ENCODE measurements at places on chromosomes 13 and 19.

DNA sequence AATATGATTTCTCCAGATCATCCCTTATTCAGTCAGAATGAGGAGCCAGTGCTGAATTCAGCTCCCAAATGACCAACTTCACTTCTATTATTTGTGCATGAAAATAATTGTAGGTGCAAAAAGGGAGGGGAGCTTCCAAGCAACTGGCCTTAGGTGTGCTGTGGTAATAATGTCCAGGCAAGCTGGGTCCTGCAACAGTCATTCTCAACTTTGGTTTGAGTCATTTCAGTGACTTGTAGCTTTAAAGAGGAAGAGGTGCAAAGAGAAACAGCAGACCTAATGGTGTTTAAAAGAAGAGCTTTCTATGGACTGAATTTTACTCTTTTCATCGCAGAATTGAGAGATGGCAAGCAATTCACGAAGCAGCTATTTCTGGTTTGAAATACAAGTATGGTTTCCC lies 29.2 kb upstream of the FGF9 start:
- no peak for DNase-seq

DNA sequence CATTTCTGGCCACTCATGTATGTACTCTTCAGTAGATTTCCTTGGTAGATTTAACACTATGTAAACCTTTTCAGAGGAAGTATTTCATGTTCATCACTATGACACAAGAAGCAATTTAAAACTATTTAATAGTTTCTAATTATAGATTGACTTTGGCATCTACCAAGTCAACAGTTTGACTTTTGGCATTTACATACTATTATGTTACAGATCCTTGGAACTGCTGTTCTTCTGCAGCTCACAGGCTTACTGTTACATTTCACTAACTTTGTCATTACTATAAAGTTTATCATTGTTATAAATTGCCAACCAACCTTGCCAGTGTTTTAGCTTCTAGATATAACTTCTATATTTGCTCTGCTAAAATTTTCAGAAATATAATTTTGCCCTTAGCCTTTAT lies 18.7 kb downstream of the SUPT20H start:
- no peak for DNase-seq

DNA sequence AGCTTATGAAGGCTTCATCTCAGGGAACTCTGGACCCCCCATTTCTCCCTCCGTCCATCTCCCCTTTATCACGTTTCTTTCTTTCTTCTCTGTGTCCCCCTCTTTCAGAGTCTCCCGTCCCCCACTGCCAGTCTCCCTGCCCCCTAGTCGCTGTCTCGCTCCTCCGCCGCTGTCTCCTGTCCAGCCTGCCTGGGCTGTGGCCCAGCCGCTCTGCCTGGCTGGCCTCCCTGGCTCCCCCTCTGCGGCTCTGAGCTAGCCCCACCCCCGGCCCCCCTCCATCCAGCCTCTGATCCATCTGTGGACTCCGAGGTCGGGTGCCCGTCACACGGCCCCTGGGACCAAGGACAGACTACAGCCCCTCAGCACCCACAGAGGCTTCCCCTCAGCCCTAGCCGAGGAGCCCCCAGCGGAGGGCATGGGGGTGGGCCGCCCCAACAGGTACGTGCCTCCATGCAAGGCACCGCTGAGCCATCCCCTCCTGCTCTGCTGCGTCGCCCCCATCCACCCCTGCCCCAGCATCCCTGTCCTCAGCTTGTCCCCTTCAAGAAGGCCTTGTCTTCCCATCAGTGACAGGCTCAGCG lies 1.1 kb upstream of the KCNJ14 start:
- DNase-seq, result no peak

DNA sequence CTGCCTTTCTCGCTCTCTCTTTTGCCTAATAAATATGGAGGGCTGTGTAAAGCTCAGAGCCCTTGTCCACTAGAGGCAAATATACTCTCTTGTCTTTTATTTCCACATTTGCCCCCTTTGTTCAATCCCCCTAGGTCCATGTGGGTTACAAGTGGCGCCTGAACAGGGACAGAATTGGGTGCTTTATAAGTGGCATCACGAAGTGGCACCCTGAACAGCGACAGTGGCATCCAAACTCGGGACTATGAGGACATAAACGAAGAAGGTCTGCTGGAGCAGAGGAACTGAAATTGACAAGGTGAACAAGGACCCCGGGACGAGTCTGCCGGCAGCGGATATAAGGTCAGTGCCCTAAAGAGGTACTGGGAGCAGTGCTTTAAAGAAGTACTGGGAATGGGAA lies 4.3 kb upstream of the ZNF610 start:
- no peak for DNase-seq

GRCh38 chr19:41924151-41925145 lies 3.8 kb downstream of the ERFL start:
- no peak for DNase-seq

GRCh38 chr19:5130371-5131030 lies 161.6 kb downstream of the KDM4B start:
- peak; percentile 20 for DNase-seq

DNA sequence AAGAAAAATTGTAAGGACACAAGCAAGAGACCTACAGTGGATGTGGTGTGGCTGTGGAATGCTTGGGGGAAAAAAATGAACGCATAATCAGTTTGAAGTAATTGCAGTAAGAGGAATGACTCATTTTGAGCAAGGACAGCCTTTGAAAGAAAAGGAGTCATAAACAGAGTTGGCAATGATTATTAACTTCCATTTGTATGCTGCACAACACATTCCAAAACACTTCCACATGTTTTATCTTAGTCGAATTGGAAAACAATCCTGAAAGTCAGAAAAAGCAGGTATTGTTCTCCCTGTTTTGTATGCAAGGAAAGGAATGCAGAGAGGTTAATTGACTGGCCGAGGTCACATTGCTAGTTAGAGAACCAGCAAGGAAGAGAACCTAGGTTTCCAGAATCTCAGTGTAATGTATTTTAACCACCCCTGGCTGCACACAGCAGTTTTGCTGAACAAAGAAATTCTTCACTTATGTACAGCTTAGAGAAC lies 630.0 kb upstream of the MIR17HG start:
- DNase-seq, result no peak

GRCh38 chr13:67013709-67014108 lies 216.4 kb downstream of the PCDH9 start:
- no peak for DNase-seq

DNA sequence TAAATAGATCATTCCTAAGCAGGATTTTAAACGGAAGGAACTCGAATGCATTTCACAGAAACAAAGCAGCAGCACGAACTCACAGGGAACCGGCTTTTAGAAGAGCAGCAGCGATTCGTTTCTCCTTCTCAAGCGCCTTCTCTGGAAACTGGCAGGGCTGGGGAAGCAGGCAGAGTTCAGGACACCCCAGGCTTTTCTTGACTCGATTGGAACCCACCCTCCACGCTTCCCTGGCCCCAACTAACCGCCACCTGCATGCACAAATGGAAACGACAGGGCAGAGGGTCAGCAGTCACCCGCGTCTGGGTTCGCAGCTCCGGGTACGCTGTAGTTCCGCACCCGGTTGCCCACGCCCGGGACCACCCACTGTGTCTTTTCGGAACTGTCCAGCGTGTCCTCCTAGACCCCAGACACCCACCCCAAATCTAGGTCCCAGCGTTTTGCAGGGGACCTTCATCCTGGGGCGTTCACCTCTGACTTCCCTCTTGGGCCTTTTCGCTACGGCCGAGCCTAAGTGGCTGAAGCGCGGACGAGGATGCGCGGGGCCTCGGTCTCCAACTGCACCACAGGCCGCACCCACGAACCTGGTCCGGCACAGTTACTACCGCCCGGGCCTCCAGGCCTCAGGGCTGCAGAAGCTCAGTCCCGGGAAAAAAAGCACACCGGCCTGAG lies 500 bp downstream of the ZFP30 start:
- DNase-seq, result no peak

GRCh38 chr13:103895835-103896531 lies 829.8 kb upstream of the SLC10A2 start:
- DNase-seq, result no peak

All from activated T-helper 9 cell treated with anti-CD3 and anti-CD28 coated beads, Interleukin-2, amount 50 U/mL, for 16 hours (primary cell).